Activated CD4-positive, alpha-beta T cell treated with anti-CD3 and anti-CD28 coated beads, Interleukin-2, amount 10 ng/mL, durations not matched to agents 24 days and 14 days (primary cell): ENCODE measurements at places on chromosomes 7 and 10. TPM values are rescaled to one million over a fixed set of nuclear protein-coding genes. Genes with fewer than 3 reads are reported as not detected.

The MYO3A gene
- total RNA-seq: not detected in 2 replicates

The SDK1 gene
- 0.14 and 0.16 TPM in 2 replicates for total RNA-seq

The MUC12 gene
- 0.76 and 1.5 TPM in 2 replicates for total RNA-seq

The PVRIG gene
- total RNA-seq: 20.9 and 21.6 TPM in 2 replicates

The ODAD2 gene
- not detected in 2 replicates for total RNA-seq

The NUPR2 gene
- not detected in 2 replicates for total RNA-seq

The BRI3 gene
- total RNA-seq: 66.8 and 70.3 TPM in 2 replicates

The CCDC172 gene
- total RNA-seq: not detected in 2 replicates

The ASB13 gene
- 13.5 and 14.5 TPM in 2 replicates for total RNA-seq

The EGR2 gene
- total RNA-seq: 178 and 201 TPM in 2 replicates

The ELMO1 gene
- total RNA-seq: 110 and 121 TPM in 2 replicates

The LIPF gene
- not detected in 2 replicates for total RNA-seq

The ACTL6B gene
- not detected in 2 replicates for total RNA-seq

The SPOCK2 gene
- 104 and 106 TPM in 2 replicates for total RNA-seq

The STRIP2 gene
- 86.6 and 89.6 TPM in 2 replicates for total RNA-seq

The CALY gene
- total RNA-seq: not detected in 2 replicates

The FAM13C gene
- total RNA-seq: not detected in 2 replicates

The ITGA8 gene
- not detected in 2 replicates for total RNA-seq

The RPEL1 gene
- total RNA-seq: not detected in 2 replicates

The MAGI2 gene
- total RNA-seq: 0.12 TPM in 2 replicates

The OR2AE1 gene
- total RNA-seq: 0.19 and 0.33 TPM in 2 replicates
